ENCODE measurements at places on chromosomes 2 and 18.

- no peak for DNase-seq
These were observed 240.7 kb downstream of the SRBD1 start for GRCh38 chr2:45370369-45370768.

- no peak for DNase-seq
These were observed 224.7 kb downstream of the ACKR3 start for GRCh38 chr2:236794176-236794957.

DNA sequence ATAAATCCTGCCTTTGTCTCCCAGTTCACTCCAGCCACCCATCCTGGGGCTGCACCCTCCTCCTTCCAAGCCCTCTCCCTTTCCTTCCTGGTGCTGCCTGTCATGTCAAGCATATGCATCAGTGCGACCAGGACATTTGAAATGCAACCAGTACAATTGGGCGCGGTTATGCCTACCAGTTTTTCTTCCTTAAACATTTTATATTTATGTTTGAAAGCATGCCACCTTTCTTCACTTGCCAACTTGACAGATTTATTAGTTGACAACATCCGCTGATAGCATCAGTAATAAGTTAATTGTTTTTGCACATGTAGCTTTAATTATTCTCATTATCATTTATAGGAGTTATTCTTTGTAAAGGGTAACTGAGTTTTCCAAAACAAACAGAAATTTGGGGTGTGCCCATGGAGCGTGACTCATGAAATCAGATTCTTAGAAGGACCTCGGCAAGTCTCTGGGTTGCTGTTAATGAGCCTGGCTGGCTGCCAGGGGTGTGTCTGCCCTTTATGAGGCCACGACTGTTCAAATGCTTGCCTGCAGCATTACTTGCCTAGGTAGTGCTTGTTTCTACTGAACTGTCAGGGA lies 32.8 kb upstream of the IL1B start:
- DNase-seq, result peak; percentile 2

DNA sequence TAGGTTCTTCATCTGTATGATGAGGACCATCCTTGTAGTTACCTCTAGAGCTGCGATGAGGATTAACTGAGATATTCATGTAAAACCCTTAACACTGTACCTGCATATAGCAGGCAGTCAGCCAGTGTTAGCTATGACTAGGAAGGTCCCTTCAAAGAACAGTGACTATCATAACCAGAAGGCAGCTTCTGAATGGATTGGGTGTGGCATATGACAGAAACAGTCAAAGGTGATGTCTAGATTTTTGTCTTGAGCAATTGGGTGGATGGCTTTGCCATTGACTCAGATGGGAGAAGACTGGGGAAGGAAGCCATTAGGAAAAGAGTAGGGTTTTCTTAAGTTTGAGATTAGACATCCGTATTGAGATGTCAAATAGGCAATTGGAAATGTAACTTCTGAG lies 15.7 kb downstream of the XDH start:
- DNase-seq, result no peak

DNA sequence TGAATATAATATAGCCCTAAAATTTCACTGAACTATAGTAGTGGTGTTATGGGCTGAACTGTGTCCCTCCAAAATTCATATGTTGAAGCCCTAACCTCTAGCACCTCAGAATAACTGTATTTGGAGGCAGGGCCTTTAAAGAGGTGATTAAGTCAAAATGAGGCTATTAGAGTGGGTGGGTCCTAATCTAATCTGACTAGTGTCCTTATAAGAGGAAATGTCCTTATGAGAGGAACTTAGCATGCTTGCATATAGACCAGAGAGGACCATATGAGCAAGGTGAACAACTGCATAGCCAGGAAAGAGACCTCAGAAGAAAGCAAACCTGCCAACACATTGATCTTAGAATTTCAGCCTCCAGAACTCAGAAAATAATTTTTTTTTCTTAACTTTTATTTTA lies 238.4 kb downstream of the ZEB2 start:
- DNase-seq, result no peak

DNA sequence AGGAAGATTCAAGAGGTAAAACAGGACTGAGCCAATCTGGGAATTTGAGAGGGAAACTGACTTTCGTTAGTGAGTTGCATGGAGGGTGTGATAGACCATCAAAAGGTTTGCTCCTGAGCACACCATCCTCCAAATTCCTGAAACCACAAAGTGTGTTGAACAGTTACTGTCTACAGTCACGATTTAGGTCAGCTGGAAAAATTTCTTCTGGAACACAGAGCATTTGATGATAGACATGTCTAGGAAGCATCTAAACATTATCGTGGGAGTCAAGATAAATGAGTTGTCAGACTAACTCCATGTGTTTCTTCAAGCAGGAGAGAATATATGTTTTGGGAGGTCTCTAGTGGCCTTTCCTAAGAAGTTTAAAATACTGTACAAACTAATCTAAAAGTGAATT lies 449.4 kb upstream of the SLC14A2 start:
- no peak for DNase-seq

DNA sequence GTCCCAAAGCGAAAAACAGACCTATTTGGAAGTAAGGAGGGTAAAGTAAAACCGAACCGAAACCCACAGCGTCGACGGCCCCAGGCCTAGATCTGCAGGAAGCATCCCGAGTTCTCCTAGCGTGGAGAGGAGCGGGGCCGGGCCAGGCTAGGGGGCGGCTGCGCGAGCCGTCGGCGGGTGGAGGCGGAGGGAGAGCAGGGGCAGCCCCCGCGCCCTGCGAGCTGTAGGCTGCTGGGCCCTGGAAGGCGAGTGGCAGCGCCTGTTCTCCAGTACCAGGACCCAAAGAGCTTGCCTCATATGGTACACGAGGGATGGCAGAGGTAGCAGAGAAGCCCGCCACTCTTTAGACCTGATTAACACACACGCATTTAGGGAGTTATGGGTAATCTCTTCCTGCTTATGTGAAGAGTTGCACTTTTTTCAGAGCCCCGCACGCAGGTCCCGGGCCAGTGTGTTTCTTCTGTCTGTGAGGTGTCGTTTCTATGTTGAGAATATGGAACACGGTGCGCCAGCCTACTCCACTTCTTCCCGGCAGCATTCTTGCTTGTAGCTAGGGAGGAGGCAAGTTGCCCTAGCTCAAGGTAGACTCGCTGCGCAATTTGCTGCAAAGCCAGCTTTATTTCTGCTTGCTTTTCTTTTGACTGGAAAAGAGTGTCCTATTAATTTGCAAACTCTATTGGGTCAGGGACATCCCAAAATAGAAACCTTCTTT lies 71.1 kb downstream of the ARHGEF33 start:
- DNase-seq, result no peak

DNA sequence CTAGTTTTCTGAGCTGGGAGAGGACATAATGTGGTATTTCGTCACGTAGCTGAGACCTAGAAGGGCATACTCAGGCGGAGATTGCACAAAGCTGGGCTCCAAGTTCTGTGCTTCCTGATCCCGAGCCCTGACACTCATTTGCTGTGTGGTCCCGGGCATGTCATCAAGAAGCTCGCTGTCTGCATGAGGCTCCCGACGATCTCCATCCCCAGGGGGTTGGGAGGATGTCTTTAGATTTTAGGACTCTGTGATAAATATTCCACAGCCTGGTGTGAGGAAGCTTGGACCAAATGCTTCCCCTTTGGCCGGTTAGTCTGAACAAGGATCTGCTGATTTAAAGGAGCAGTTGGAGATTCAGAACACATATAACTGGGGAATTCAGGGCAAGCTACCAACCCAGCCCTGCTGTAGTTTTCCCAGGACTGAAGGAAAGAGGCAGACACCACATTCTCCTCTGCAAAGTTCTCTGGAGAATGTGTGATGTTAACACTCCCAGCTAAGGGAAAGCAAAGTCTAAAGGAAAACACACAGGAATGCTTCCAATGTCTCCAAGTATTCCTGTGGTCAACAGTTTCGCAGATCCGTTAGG lies 2.3 kb downstream of the KCNE4 start:
- DNase-seq, result no peak
